ENCODE measurements at places on chromosomes 1 and 21.

DNA sequence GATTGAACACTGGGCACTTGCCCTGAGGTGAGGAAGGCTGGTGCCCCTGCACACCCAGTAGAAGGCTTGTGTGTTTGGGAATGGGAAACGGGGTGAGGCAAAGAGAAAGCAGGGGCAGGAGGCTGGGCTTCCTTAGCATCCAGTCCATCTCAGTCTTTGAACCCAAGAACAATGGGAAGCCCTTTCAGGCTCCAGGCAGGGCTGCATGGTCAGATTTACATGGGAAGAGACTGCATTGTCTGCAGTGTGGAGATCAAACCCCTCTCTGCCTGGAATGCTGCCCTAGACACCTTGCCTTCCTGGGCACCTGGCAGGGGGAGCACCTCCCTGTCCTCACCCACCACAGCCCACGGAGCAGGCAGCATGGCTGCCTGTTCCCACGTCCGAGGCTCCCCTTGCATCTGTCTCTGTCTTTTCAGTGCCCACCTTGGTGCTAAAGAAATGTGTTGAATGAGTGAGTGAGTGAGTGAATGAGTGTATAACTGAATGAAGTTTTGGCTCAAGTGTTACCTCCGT, 268.5 kb downstream of the GRIK3 start:
- DNase-seq: no peak

- DNase-seq: no peak
Measured at GRCh38 chr1:229153955-229154548, 116.9 kb upstream of the RAB4A start.

DNA sequence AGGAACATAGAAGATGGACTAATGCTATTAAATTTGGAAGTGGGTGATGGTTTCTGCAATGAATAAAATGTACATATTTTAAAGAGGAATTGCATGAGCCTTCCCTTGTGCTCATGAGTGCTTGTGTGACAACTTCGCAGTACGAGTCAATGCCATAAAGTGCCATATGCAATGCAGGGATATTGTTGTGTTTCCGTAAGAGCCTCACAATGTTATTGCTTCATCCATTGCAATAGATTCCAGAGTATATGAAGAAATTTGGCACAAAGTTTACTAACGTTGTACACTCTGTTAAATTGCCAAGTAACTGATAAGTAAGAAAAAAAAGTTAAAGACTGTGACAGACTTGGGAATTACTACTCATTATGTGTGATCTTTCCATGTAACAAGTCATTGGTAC, 22.3 kb downstream of the BTG3 start:
- DNase-seq: no peak

- no peak for DNase-seq
Measured at GRCh38 chr1:113040041-113040440, 33.0 kb upstream of the LRIG2 start.

DNA sequence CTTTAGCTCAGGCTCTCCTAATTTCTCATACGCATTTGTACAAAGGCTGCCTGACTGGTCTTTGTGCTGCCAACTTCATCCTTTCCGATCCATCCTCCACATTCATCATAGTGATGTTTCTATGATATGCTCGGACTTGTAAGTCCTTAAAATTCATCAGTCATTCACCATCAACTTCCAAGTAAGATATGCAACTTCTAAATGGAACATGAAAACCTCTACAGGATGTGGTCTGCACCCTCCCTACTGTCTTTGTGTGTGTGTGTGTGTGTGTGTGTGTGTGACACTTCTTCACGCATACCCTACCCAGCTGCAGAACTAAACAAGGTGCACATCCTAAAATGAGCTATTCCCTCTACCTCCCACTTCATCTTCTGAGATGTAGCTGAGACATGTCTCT, 397.9 kb upstream of the NR5A2 start:
- no peak for DNase-seq

DNA sequence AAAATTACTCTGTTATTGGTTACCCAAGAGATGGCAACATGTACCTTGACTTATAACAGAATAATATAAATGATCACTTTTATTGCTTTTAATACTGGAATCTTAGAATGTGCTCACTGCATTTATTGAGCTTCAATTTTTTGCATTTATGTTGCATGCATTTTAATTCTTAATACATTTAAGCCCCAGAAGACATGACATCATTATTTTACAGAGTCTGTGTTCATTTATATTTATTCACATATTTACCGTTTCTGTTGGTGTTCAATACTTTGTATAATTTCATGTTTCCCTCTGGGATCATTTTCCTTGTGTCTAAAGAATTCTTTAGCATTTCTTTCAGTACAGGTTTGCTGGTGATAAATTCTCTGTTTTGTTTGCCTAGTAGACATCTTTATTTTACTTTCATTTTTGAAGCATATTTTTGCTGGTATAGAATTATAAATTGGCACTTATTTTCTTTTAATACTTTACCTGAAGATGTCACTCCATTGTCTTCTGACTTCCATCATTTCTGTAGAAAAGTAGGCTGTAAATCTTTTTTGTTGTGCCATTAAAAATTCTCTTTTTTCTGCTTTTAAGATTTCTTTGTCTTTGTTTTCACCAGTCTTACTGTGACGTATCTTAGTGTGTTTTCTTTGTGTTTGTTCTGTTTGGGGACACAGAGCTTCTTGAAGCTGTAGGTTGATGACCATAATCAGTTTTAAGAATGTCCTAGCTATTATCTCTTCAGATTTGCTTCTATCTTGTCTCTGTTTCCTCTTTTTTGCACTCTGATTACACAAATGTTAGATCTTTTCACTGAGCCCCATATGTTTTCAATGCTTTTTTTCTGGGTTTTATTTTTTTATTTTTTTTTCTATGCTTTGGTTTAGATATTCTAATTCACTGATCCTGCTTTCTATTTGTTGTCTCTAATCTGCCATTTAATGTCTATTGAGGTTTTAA, 26.9 kb downstream of the DISP3 start:
- DNase-seq: no peak

DNA sequence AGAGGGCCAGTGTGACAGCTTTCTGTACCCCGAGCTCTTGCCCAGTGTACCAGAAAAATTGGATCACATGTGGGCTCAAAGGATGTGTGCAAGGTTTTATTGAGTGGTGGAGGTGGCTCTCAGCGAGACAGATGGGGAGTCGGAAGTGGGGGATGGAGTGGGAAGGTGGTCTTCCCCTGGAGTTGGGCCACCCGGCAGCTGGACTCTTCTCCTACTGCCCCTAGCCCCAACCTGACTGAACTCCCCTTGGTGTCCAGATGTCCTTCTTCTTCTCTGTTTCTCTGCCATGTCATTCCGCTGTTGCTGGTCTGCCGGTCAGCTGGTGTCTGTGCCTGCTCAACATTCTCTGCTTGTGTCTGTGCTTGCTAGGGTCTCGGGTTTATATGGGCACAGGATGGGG, 217.9 kb downstream of the RRAGC start:
- DNase-seq: no peak

Data from stimulated activated effector memory CD8-positive, alpha-beta T cell treated with anti-CD3 and anti-CD28 coated beads, Interleukin-12 subunit alpha, Interleukin-12 subunit beta, amount 100 ng/mL, for 72 hours (primary cell).